ENCODE measurements at places on chromosomes 5 and 9. TPM values are rescaled to one million over a fixed set of nuclear protein-coding genes. Genes with fewer than 3 reads are reported as not detected.

DNA sequence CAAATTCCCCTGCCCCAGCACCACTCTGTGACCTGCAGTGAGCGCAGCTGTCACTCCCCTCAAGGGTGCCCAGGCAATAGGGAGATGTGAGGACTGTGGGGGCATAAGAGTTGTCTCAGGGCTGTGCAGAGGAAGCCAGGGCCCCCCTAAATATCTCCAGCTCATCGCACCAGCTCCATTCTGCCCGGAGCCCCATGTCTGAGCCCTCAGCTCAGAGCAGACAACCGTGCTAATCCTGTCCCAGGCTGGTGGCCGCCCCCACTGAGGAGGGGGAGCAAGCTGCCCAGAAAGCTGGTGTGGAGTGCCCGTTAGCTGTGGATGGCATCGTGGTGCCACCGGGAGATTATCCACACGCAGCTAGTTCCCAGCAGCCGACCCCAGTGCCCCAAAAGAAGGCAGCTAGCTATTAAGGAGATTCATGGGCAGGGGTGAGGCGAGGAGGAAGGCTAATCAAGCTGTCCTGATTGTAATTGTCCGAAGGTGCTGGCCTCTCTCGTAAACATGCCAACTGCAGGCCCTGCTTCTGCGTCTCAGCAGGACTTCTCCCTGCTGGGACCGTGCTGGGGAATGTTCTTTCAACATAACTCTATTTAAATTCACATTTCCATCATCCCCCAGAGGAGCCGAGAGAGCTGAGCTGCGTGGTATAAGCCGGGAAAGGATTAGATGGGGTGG lies 17.0 kb upstream of the FIBCD1 start:
- DNase-seq: no peak

Gene NTNG2
- 0.40 TPM for total RNA-seq

Gene CARTPT
- not detected for total RNA-seq

Gene DBN1
- total RNA-seq: 88.9 TPM
